ENCODE measurements at places on chromosomes 16 and 17.

- no peaks in the 10 kb centered on the region for H3K27me3 ChIP-seq
- H3K4me3 ChIP-seq: no peak overlapping the region
- no peak for DNase-seq
- no peaks in the 10 kb centered on the region for H3K36me3 ChIP-seq
- peaks cover 34% of the 10 kb centered on the region for H3K4me1 ChIP-seq
Observed at GRCh38 chr17:83195330-83196023, 116.1 kb downstream of the METRNL start.

- H3K27ac ChIP-seq: no peak overlapping the region
- DNase-seq: no peak
- H3K27me3 ChIP-seq: peaks cover 13% of the 10 kb centered on the region
- no peak overlapping the region for H3K4me3 ChIP-seq
- H3K4me1 ChIP-seq: no peaks in the 10 kb centered on the region
Observed at GRCh38 chr16:57822856-57823255, 20.6 kb upstream of the KIFC3 start.

DNA sequence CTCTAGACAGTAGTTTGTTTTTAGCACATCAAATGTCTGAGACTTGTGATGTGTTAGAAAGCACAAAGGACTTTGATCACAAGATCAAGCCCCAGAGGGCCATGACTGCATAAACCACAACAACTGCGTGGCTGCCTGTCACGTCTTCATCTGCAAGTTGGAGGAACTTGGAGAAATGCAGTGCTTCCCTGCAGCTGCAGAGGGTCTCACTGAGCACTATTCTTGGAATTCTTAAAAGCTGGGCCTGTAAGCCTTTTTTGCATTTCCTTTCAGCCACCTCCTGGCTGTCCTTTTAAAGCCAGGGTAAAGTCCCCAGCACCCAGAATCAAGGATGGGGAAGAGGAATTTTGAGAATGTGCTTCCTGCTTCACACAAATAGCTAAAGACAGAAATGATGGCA, 431.3 kb downstream of the MAF start:
- H3K27ac ChIP-seq: no peak overlapping the region
- H3K4me1 ChIP-seq: no peaks in the 10 kb centered on the region
- DNase-seq: no peak
- no peak overlapping the region for H3K4me3 ChIP-seq

GRCh38 chr17:37261286-37261685, 114.5 kb upstream of the C17orf78 start:
- H3K4me3 ChIP-seq: no peak overlapping the region
- no peak overlapping the region for H3K27ac ChIP-seq
- peaks cover 35% of the 10 kb centered on the region for H3K36me3 ChIP-seq
- DNase-seq: peak; percentile 74
- H3K27me3 ChIP-seq: no peaks in the 10 kb centered on the region
- peaks cover 19% of the 10 kb centered on the region for H3K4me1 ChIP-seq

- no peaks in the 10 kb centered on the region for H3K36me3 ChIP-seq
- H3K27me3 ChIP-seq: no peaks in the 10 kb centered on the region
- no peak for DNase-seq
- no peak overlapping the region for H3K4me3 ChIP-seq
- H3K4me1 ChIP-seq: no peaks in the 10 kb centered on the region
- H3K27ac ChIP-seq: no peak overlapping the region
Observed at GRCh38 chr16:5460701-5461100, 363.1 kb upstream of the EEF2KMT start.

GRCh38 chr16:66070140-66070917, 296.2 kb upstream of the CDH5 start:
- H3K36me3 ChIP-seq: no peaks in the 10 kb centered on the region
- peaks cover 4% of the 10 kb centered on the region for H3K27me3 ChIP-seq
- no peaks in the 10 kb centered on the region for H3K4me1 ChIP-seq
- no peak overlapping the region for H3K4me3 ChIP-seq

GRCh38 chr16:81493755-81494433, 49.3 kb downstream of the CMIP start:
- no peaks in the 10 kb centered on the region for H3K36me3 ChIP-seq
- H3K4me3 ChIP-seq: no peak overlapping the region
- peak overlapping the region; percentile 51 for H3K27ac ChIP-seq
- H3K27me3 ChIP-seq: no peaks in the 10 kb centered on the region
- peaks cover 30% of the 10 kb centered on the region for H3K4me1 ChIP-seq

DNA sequence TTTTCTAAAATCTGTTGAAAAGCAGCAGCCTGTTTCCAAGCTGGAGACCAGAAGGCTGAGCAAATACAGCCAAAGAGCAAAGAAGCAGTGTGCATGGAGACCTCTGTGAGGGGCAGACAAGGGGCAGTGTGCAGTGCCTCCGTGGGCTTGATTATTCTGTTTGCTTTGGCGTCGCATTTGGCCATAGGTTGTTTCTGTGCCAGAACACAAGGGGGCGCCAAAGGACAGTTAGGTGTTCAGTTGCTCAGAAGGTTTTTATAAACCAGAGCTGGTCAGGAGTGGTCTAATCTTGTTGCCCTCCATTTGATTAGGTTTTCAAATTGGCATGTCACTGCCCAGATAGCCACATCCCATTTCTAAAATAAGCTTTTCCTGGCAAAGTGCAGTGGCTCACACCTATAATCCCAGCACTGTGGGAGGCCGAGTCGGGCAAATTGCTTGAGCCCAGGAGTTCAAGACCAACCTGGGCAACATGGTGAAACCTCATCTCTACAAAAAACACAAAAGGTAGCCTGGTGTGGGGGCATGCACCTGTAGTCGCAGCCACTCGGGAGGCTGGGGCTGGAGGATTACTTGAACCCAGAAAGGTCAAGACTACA, 10.6 kb downstream of the MYH3 start:
- no peaks in the 10 kb centered on the region for H3K4me1 ChIP-seq
- H3K27ac ChIP-seq: no peak overlapping the region
- H3K36me3 ChIP-seq: no peaks in the 10 kb centered on the region
- no peaks in the 10 kb centered on the region for H3K27me3 ChIP-seq
- DNase-seq: peak; percentile 35

DNA sequence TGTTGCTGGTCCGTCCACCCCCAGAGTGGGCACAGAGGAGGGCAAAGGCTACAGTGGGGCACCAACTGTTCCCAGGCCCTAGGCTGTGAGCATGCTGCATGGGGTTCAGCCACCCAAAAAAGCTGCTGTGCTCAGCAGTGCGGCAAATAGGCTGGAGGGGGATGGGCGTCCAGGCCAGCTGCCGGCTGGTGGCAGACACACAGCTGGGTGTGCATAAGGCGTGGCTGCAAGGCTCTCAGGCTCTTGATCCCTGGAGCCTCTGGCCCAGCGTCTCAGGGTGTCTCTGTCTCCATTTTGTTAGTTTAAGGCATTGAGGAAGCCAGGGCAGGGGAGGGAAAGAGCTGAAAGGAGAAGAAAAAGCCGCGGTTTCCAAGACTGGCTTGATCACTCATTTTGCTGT, 8.8 kb downstream of the RPL19 start:
- H3K27ac ChIP-seq: no peak overlapping the region
- DNase-seq: no peak
- no peaks in the 10 kb centered on the region for H3K27me3 ChIP-seq
- peaks cover 13% of the 10 kb centered on the region for H3K4me1 ChIP-seq

GRCh38 chr17:57078274-57078673, 6.8 kb upstream of the AKAP1 start:
- no peaks in the 10 kb centered on the region for H3K36me3 ChIP-seq
- DNase-seq: no peak
- H3K4me1 ChIP-seq: no peaks in the 10 kb centered on the region
- peaks cover 6% of the 10 kb centered on the region for H3K27me3 ChIP-seq

DNA sequence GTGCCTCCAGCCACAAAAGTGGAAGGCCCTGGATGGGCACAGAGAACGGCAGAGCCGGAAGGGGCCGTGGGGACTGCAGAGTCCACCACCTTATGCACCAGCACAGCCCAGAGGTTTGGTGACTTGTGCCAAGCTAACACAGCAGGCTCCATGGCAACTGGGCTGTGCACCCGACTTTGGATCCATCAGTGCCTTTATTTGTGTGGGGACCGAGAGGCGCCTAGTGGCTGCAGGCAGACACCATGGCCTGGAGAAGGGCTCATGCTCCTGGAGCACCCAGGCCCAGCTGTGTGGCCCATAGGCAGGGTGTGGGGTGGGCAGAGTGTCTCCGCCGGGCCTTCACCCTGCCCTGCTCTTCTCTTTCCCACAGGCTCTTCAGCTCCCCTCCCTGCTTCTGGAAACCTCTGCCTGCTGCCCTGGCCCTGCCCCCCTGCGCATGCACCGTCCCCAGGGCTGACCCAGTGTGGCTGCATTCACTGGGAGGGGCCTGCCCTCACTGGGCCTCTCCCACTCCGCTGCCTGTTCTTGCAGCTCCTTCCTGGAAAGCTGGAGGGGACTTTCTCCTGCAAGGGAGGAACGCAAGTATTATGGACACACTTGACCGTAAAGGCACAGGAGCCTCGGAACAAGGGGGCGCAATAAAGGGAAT, 10.1 kb downstream of the C16orf90 start:
- no peak for DNase-seq
- no peaks in the 10 kb centered on the region for H3K27me3 ChIP-seq
- H3K27ac ChIP-seq: no peak overlapping the region
- no peak overlapping the region for H3K4me3 ChIP-seq

- H3K4me3 ChIP-seq: no peak overlapping the region
- no peak overlapping the region for H3K27ac ChIP-seq
- no peaks in the 10 kb centered on the region for H3K27me3 ChIP-seq
- no peaks in the 10 kb centered on the region for H3K36me3 ChIP-seq
Observed at GRCh38 chr17:73564843-73565242, 79.4 kb downstream of the SDK2 start.

DNA sequence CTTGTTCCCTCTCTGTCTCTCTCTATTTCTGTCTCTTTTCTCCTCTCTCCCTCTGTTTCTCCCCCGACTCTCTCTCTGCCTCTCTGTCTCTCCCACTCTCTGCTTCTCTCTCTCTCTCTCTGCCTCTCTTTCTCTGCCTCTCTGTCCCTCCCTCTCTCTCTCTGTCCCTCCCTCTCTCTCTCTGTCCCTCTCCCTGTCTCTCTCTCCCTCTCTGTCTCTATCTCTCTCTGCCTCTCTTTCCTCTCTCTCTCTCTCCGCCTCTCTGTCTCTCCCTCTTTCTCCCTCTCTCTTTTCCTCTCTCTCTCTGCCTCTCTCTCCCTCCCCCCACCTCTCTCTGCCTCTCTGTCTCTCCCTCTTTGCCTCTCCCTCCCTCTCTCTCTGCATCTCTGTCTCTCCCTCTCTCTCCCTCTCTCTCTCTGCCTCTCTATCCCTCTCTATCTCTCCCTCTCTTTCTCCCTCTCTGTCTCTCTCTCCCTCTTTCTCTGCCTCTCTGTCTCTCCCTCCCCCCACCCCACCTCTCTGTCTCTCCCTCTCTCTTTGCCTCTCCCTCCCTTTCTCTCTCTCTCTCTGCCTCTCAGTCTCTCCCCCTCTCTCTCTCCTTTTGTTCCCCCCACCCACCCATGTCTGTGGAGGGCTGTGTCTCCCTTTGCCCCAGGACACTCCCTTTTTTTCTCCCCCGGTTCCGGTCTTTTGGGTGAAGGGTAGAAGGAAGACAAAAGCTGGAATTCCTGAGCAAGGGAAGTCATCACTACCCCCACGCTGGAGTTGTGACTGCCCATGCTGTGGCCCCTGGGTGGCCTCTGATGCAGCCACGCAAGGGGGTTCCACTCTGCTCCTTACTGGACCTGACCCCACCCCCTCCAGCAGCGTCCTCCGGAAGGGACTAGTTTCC, 27.1 kb upstream of the MGAT5B start:
- peaks cover 10% of the 10 kb centered on the region for H3K27me3 ChIP-seq
- no peaks in the 10 kb centered on the region for H3K4me1 ChIP-seq
- H3K27ac ChIP-seq: no peak overlapping the region
- H3K4me3 ChIP-seq: no peak overlapping the region

GRCh38 chr16:78996790-78997189, 603.7 kb downstream of the MAF start:
- DNase-seq: no peak
- no peaks in the 10 kb centered on the region for H3K4me1 ChIP-seq
- no peaks in the 10 kb centered on the region for H3K27me3 ChIP-seq
- H3K36me3 ChIP-seq: no peaks in the 10 kb centered on the region

- peak overlapping the region; percentile 76 for H3K27ac ChIP-seq
- H3K27me3 ChIP-seq: no peaks in the 10 kb centered on the region
- peak overlapping the region; percentile 78 for H3K4me3 ChIP-seq
- peaks cover 12% of the 10 kb centered on the region for H3K36me3 ChIP-seq
Observed at GRCh38 chr17:6639586-6640535, 650 bp downstream of the KIAA0753 start.

DNA sequence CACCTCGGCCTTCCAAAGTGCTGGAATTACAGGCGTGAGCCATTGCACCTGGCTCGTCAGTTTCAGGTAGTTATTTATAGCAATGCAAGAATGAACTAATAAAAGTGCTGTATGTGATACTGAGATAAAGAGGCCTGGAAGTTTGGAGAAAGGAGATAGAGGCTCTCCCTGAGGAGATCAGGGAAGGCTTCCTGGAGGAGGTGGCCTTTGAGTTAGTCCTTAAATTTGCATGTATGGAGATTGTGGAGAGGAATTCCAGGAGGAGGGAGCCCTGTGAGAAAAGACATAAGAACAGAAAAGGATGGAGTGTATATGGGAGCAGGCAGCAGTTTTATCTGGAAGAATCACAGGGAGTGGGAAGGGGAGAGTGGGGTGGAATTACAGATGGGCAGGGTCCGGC, 276.6 kb upstream of the EEF2KMT start:
- no peak overlapping the region for H3K27ac ChIP-seq
- H3K36me3 ChIP-seq: no peaks in the 10 kb centered on the region
- no peak for DNase-seq
- H3K4me1 ChIP-seq: no peaks in the 10 kb centered on the region

GRCh38 chr16:7185689-7186088, 147.0 kb upstream of the RBFOX1 start:
- H3K36me3 ChIP-seq: no peaks in the 10 kb centered on the region
- H3K4me1 ChIP-seq: no peaks in the 10 kb centered on the region
- H3K4me3 ChIP-seq: no peak overlapping the region
- no peaks in the 10 kb centered on the region for H3K27me3 ChIP-seq
- no peak overlapping the region for H3K27ac ChIP-seq
- no peak for DNase-seq

GRCh38 chr16:2205104-2205966, at the start of gene MLST8:
Gene MLST8, plus strand, starts transcription at chr16:2205454. Its CDS starts 632 bp downstream, at chr16:2206086.
- no peaks in the 10 kb centered on the region for H3K27me3 ChIP-seq
- H3K36me3 ChIP-seq: no peaks in the 10 kb centered on the region
- peak; percentile 68 for DNase-seq
- H3K4me3 ChIP-seq: peak within 1 kb of the TSS; percentile 81

GRCh38 chr17:42167807-42168206, 13.0 kb upstream of the RAB5C start:
- no peak overlapping the region for H3K27ac ChIP-seq
- H3K36me3 ChIP-seq: no peaks in the 10 kb centered on the region
- H3K4me1 ChIP-seq: no peaks in the 10 kb centered on the region
- no peak for DNase-seq
- H3K4me3 ChIP-seq: no peak overlapping the region
- peaks cover 4% of the 10 kb centered on the region for H3K27me3 ChIP-seq
